ENCODE measurements at places on chromosomes 2 and 18. TPM values are rescaled to one million over a fixed set of nuclear protein-coding genes. Genes with fewer than 3 reads are reported as not detected.

SP9 gene
- polyA plus RNA-seq = not detected

TSHZ1 gene
- 34.5 TPM for polyA plus RNA-seq

DNA sequence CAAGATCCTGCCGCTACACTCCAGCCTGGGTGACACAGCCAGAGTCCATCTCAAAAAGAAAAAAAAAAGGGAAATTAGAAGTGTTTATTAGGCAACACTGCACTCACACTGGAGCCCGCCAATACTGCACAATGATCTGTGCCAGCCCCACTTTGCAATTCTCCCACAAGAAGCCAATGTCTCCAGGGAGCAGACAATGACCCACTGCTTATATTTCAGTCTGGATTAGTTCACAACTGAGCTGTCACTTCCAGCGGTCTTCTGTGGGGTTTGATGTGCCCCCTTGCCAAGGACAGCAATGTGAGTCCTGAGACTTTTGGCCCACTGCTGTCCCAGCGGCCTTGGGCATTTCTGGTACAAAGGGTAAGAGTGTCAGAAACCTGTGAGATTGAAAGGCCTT, 85.6 kb upstream of the PPM1B start:
- DNase-seq = no peak

DNA sequence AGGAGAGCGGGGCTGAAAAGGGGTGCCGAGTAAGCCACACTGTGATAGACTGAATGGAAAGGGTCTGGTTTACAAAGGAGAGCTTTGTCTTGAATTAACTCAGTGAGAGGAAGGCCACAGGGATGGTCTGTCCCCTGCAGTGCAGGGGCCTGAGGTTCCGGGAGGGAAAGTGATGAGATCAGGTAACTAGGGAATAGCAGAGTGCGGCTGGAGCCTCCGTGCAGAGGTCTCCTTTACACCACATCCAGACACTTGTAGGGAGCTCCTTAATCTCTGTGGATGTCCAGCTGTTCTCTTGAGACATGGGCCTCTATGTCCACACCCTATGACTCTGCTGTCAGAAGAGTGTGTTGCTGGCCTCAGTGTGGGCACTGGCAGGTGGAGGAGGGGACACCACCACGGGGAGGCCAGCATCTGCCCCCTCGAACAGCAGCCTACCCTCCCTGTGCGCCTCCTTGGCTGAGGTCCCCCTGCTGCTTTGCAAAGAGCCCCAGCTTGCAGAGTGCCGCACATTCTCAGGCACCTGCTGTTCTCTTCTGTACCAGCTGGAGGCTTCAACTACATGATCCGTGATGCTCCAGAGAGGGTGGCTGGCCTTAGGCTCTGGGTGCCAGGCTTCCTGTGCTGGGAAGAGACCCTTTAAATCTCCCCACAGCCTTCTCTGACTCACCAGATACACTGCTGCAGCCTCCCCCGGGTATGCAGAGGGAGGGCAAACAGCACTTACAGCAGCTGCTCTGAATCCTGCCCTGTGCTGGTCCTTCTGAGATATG, 25.9 kb downstream of the ENOSF1 start:
- DNase-seq = no peak

- DNase-seq = no peak
Observed at GRCh38 chr2:12796657-12797056, 79.9 kb downstream of the TRIB2 start.

GRCh38 chr2:75667884-75668283, 21.3 kb downstream of the MRPL19 start:
- DNase-seq = peak; percentile 18

Data from right renal cortex interstitium (tissue), 3 donors.